Cortex of kidney (tissue), 1 donor: ENCODE measurements at places on chromosomes 4 and X.

- no peak for DNase-seq
Measured at GRCh38 chr4:118918388-118918787, 29.7 kb downstream of the SYNPO2 start.

DNA sequence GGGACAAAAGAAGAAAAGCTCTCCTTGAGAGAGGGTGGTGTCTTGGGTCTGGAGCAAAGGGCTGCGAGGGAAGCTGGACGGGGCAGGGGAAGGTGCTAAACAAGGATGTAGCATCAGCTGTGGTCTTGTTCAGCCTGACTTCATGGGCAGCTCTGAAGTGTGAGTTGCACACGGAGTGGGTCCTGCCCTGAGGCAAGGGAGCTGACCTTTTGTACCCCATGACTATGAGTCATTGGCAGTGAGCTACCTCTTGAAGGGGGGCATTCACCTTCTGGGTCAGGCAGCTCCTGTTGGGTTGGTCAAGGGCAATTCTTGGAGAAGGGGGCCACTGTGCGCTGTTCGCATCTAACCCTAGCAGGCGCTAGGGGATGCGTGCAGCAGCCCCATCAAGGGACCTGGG lies 151.8 kb downstream of the SMIM20 start:
- no peak for DNase-seq

- DNase-seq, result no peak
Measured at GRCh38 chr4:150679018-150679764, 97.2 kb downstream of the MAB21L2 start.

DNA sequence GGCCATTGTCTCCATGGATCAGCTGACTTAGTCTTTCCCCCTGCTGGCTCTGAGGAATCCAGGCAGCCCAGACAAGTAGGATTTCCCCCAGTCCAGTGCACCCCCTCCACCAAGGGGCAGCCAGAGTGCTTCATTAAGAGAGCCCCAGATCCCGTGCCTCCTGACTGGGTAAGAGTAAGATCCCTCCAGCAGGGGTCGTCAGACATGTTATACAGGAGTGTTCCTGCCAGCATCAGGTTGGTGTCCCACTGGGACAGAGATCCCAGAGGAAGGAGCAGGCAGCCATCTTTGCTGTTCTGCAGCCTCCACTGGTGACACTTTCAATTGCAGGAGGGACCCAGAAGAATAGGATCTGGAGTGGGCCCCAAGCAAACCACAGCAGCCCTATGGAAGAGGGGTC lies 29.0 kb upstream of the INPP4B start:
- DNase-seq, result no peak

GRCh38 chrX:53135581-53135980 lies 41.6 kb downstream of the KANTR start:
- no peak for DNase-seq

GRCh38 chr4:138977524-138977923 lies 38.1 kb upstream of the NOCT start:
- DNase-seq, result no peak

GRCh38 chr4:46894826-46895225 lies 14.2 kb downstream of the COX7B2 start:
- DNase-seq, result no peak
